ENCODE measurements at places on chromosomes 3 and 15. TPM values are rescaled to one million over a fixed set of nuclear protein-coding genes. Genes with fewer than 3 reads are reported as not detected.

Gene C3orf22
- total RNA-seq, result 0.40 TPM

Gene GP9
- not detected for total RNA-seq

Gene GAP43
- total RNA-seq, result 0.28 TPM

Gene CCK
- total RNA-seq, result not detected

Gene RHOV
- total RNA-seq, result not detected

Gene KBTBD13
- 0.15 TPM for total RNA-seq

Gene FETUB
- not detected for total RNA-seq

Gene ZNF662
- total RNA-seq, result 9.1 TPM

Gene SYNPR
- not detected for total RNA-seq
